Activated naive CD8-positive, alpha-beta T cell treated with anti-CD3 and anti-CD28 coated beads for 36 hours (primary cell): ENCODE measurements at places on chromosomes 1 and 21.

DNA sequence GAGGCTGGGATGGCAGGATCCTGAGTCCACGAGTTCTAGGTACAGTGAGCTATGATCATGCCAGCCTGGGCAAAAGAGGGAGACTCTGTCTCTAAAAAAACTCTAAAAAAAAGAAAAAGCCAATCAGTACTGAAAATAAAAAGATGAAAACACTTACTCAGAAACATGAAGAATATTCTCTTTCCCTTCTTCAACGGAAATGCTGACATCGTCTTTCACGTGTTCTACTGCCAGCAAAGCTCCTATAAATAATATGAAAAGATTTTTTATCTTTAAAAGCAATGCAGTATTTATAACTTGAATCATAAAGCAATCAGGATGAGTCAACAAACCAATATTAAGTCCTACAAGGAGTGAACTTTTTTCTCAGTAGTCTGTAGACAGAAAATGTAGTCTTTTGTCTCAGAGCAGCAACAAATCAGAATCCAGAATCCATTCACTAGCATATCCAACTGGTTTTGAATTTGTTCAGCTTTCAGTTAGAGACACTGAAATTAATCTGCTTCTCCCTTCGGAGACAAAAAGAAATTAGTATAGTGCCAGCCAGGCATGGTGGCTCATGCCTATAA, 6.2 kb downstream of the EPRS1 start:
- H3K27me3 ChIP-seq = no peaks in the 10 kb centered on the region
- no peak overlapping the region for H3K4me3 ChIP-seq
- H3K36me3 ChIP-seq = peaks cover 44% of the 10 kb centered on the region
- peaks cover 41% of the 10 kb centered on the region for H3K4me1 ChIP-seq

- H3K27me3 ChIP-seq = peaks cover 61% of the 10 kb centered on the region
- peaks cover 2% of the 10 kb centered on the region for H3K36me3 ChIP-seq
- H3K4me1 ChIP-seq = peaks cover 1% of the 10 kb centered on the region
- no peak overlapping the region for H3K4me3 ChIP-seq
Observed at GRCh38 chr1:233909195-233909594, 4.7 kb downstream of the SLC35F3 start.

GRCh38 chr21:26167593-26167992, 3.0 kb downstream of the APP start:
- H3K27ac ChIP-seq = no peak overlapping the region
- peaks cover 8% of the 10 kb centered on the region for H3K36me3 ChIP-seq
- no peak for DNase-seq
- H3K27me3 ChIP-seq = peaks cover 12% of the 10 kb centered on the region
- no peak overlapping the region for H3K4me3 ChIP-seq
- peaks cover 16% of the 10 kb centered on the region for H3K4me1 ChIP-seq

- no peaks in the 10 kb centered on the region for H3K4me1 ChIP-seq
- no peaks in the 10 kb centered on the region for H3K36me3 ChIP-seq
- H3K27me3 ChIP-seq = peaks cover 25% of the 10 kb centered on the region
- no peak for DNase-seq
Observed at GRCh38 chr21:40383951-40384350, 463.0 kb downstream of the DSCAM start.

- no peak overlapping the region for H3K4me3 ChIP-seq
- no peak for DNase-seq
- H3K36me3 ChIP-seq = peaks cover 13% of the 10 kb centered on the region
Observed at GRCh38 chr1:180940445-180940844, 27.7 kb downstream of the KIAA1614 start.

- DNase-seq = no peak
- H3K4me3 ChIP-seq = no peak overlapping the region
- no peaks in the 10 kb centered on the region for H3K27me3 ChIP-seq
- H3K4me1 ChIP-seq = no peaks in the 10 kb centered on the region
Observed at GRCh38 chr1:222251847-222252246, 296.1 kb downstream of the HHIPL2 start.

- H3K4me3 ChIP-seq = no peak overlapping the region
- H3K36me3 ChIP-seq = peaks cover 3% of the 10 kb centered on the region
- no peaks in the 10 kb centered on the region for H3K27me3 ChIP-seq
- H3K4me1 ChIP-seq = peaks cover 50% of the 10 kb centered on the region
- H3K27ac ChIP-seq = no peak overlapping the region
Observed at GRCh38 chr1:206808615-206809014, 36.3 kb upstream of the IL10 start.

DNA sequence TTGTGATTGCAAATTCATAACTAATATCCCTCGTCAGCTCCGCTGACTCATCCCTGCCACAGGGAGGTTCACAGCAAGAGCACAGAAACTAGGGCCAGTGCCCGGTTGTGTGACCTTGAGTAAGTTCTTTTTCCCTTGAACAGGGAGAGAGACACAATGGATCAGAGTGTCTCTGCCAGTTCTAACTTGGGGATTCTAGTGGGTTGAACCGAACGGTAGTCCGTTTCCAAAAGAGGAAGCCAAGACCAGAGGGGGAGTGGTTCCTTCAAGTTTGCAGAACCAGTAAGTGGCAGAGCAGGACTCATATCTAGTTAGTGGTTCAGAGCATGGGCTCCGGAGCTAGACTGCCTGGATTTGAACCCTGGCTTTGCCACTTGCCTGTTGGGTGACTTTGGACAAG, 4.9 kb upstream of the SHISA4 start:
- no peak overlapping the region for H3K4me3 ChIP-seq
- H3K27me3 ChIP-seq = peaks cover 14% of the 10 kb centered on the region
- no peak overlapping the region for H3K27ac ChIP-seq
- peaks cover 7% of the 10 kb centered on the region for H3K4me1 ChIP-seq
- DNase-seq = no peak

- H3K36me3 ChIP-seq = peaks cover 4% of the 10 kb centered on the region
- no peak for DNase-seq
- H3K27me3 ChIP-seq = no peaks in the 10 kb centered on the region
- peaks cover 18% of the 10 kb centered on the region for H3K4me1 ChIP-seq
- no peak overlapping the region for H3K4me3 ChIP-seq
- H3K27ac ChIP-seq = no peak overlapping the region
Observed at GRCh38 chr1:34843392-34844251, 15.9 kb downstream of the SMIM12 start.

- H3K4me1 ChIP-seq = no peaks in the 10 kb centered on the region
- no peaks in the 10 kb centered on the region for H3K36me3 ChIP-seq
- no peak overlapping the region for H3K4me3 ChIP-seq
- DNase-seq = no peak
- peaks cover 9% of the 10 kb centered on the region for H3K27me3 ChIP-seq
Observed at GRCh38 chr1:221098471-221099405, 219.5 kb downstream of the HLX start.

DNA sequence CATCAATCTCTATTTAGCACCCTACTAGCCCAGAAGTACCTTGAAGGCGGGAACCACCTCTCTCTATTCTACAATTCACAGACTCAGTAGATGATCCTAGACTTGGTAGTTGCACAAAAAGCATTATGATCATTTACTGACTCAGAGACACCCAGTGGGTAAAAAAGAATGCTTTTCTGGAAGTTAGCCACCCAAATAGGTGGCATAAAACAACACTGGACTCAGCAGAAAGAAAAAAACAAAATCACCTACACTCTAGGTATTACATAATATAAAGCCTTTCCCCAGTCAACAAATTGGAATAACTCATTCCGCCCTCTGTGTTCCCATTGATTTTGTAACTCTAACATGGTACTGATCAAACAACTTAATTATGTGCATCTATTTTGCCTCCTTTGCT, 126.3 kb downstream of the PTPN14 start:
- H3K4me1 ChIP-seq = peaks cover 24% of the 10 kb centered on the region
- peak overlapping the region; percentile 35 for H3K27ac ChIP-seq
- H3K27me3 ChIP-seq = no peaks in the 10 kb centered on the region
- DNase-seq = no peak
- H3K36me3 ChIP-seq = peaks cover 6% of the 10 kb centered on the region

DNA sequence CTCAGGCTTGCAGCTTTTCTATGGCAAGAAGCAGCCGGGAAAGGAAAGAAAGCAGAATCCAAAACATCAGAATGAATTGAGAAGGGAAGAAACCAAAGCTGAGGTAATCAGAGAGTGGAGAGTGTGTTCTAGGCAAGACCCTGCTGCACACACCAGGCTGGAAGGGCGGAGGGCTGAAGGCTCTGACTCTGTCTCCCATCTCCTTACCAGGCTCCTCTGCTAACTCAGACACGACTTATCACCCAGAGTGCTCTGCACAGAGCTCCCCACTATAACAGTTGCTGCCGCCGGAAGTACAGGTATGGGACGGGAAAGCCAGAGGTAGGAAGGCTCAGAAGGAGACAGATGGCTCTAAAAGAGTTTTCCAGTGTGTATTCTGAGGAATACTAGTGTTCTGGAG, 1.2 kb downstream of the SCNM1 start:
- H3K27ac ChIP-seq = peak overlapping the region; percentile 98
- no peaks in the 10 kb centered on the region for H3K27me3 ChIP-seq
- H3K4me1 ChIP-seq = peaks cover 47% of the 10 kb centered on the region

DNA sequence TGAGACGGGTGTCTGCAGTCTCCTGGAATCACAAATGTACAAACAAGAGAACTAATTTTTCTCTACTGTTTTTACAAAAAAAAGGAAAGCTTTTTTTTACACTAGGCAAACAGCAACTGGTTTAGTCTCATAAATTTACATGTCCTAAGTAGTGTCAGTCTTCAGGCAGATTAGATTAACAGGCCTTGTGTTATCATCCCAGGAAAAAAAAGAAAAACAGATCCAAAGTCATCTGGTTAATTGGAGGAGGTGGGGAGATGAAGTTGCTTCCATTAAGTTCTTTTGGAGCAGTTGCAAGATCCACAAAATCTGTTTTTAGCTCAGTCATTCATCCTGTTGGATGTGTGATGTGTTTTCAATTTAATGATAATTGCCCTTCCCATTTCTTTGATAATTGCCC, 363.5 kb upstream of the ADGRL2 start:
- H3K4me3 ChIP-seq = no peak overlapping the region
- H3K36me3 ChIP-seq = no peaks in the 10 kb centered on the region
- no peak overlapping the region for H3K27ac ChIP-seq
- H3K4me1 ChIP-seq = no peaks in the 10 kb centered on the region
- no peaks in the 10 kb centered on the region for H3K27me3 ChIP-seq
- DNase-seq = no peak

DNA sequence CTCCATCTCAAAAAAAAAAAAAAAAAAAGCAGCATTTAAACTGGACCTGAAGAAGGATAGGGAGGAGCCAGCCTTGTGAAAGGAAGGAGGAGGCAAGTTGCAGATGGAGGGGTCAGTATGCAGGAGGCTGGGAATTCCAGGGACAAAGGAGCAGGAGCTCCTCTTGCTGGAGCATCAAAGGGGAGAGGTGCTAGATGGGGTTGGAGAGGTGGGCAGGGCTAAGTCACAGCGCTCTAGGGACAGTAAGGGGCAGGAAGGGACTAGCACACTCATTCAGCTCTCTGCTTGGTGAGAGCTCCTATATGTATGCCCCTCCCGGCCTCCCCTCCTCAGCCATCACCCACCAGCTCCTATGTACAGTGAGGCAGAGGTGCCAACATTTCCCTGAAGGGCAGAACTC, 26.8 kb downstream of the MAP7D1 start:
- no peaks in the 10 kb centered on the region for H3K27me3 ChIP-seq
- peak overlapping the region; percentile 56 for H3K27ac ChIP-seq
- H3K4me1 ChIP-seq = no peaks in the 10 kb centered on the region
- peaks cover 18% of the 10 kb centered on the region for H3K36me3 ChIP-seq

DNA sequence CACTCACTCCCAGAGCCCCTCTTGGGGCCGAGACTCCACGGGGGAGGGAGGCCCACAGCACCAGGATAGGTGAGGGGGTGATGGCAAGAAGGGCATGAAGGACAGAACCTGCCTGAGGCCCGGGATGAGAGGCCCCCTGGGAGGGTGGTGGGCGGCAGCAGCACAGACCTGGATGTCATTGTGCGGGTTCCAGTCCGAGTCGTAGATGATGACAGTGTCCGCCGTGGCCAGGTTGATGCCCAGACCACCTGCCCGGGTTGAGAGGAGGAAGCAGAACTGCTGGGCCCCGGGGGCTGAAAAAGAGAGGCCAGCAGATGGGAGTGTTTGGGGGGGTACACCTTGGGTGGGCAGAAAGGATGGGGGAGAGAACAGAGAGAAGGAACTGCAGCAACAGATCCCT, 50.1 kb downstream of the CHD5 start:
- no peak overlapping the region for H3K4me3 ChIP-seq
- H3K4me1 ChIP-seq = no peaks in the 10 kb centered on the region
- no peaks in the 10 kb centered on the region for H3K36me3 ChIP-seq
- DNase-seq = no peak
- peaks cover 3% of the 10 kb centered on the region for H3K27me3 ChIP-seq

- H3K27me3 ChIP-seq = no peaks in the 10 kb centered on the region
- peak overlapping the region; percentile 69 for H3K27ac ChIP-seq
- peaks cover 5% of the 10 kb centered on the region for H3K4me1 ChIP-seq
- H3K36me3 ChIP-seq = no peaks in the 10 kb centered on the region
Observed at GRCh38 chr1:11749203-11749689, 12.7 kb upstream of the C1orf167 start.
